ENCODE measurements at places on chromosomes 3 and 15. TPM values are rescaled to one million over a fixed set of nuclear protein-coding genes. Genes with fewer than 3 reads are reported as not detected.

DNA sequence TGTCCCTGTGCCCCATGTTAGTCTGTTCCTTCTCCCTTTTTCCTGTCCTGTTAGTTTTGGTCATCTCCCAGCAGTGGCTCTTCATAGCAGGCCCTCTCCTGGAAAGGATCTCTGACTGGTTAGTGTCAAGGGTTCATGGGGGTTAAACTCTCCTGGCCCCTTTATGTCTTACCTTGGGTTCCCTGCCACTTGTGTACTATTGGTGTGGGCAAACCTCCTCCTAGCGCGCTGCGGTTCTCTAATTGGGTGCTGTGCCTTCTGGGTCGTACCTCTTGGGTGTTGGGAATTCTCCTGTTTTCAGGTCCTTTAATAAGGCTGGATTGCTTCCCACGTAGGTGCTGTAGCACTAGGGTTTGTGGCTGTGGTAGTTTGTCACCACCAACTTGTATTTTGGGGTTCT lies 18.8 kb downstream of the GMPS start:
- H3K36me3 ChIP-seq = peaks cover 12% of the 10 kb centered on the region
- peaks cover 7% of the 10 kb centered on the region for H3K4me1 ChIP-seq
- H3K4me3 ChIP-seq = no peak overlapping the region
- no peaks in the 10 kb centered on the region for H3K27me3 ChIP-seq
- DNase-seq = no peak
- no peak overlapping the region for H3K27ac ChIP-seq

DNA sequence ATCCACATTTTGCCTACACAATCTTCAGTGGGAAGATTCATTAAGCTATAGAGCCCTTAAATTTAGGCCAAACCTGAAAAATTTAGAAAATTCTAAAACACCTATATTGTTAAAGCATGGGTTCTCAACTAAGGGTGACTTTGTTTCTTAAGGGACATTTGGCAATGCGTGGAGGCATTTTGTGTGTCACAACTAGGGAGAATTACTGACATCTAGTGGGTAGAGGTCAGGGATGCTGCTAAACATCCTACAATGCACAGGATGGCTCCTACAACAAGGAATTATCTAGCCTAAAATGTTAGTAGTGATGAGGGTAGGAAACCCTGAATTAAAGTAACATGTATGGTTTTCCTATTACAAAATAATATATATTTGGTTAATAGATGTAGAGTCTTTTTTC lies 55.8 kb downstream of the TBC1D5 start:
- H3K27me3 ChIP-seq = no peaks in the 10 kb centered on the region
- no peak overlapping the region for H3K4me3 ChIP-seq
- no peak for DNase-seq
- H3K4me1 ChIP-seq = no peaks in the 10 kb centered on the region
- no peaks in the 10 kb centered on the region for H3K36me3 ChIP-seq

GRCh38 chr15:66592505-66593218 lies 26.9 kb upstream of the LCTL start:
- no peaks in the 10 kb centered on the region for H3K4me1 ChIP-seq
- no peaks in the 10 kb centered on the region for H3K36me3 ChIP-seq
- no peak overlapping the region for H3K4me3 ChIP-seq
- no peak overlapping the region for H3K27ac ChIP-seq
- DNase-seq = no peak
- H3K27me3 ChIP-seq = no peaks in the 10 kb centered on the region

DNA sequence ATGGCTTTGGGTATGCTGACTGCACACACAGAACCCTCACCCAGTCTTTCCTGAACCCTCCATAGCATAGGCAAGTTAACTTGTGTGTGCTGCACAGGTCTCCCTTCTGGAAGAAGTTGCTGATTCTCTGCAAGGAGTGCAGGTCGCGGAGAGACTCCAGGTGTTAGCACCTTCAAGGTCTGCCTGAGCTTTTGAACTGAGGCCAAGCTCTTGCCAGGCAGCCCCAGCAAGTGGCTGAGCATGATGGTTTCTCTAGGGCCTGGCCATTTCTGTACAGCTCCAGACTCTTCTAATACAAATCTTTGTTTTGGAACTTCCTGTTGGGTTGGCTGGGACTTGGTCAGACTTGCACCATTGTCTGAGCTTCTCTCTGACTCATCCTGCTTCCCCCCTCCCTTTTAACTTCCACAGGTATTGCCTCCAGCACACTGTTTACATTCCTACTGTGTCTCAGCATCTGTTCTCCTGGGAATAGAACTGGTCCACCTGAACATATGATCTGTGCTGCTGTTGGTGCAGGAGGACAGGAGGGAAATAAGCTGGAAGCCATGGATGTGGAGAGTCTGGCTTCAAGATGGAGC lies 53.3 kb downstream of the KY start:
- peak overlapping the region; percentile 51 for H3K4me3 ChIP-seq
- peak overlapping the region; percentile 83 for H3K27ac ChIP-seq
- H3K27me3 ChIP-seq = no peaks in the 10 kb centered on the region
- peaks cover 42% of the 10 kb centered on the region for H3K4me1 ChIP-seq
- DNase-seq = no peak
- no peaks in the 10 kb centered on the region for H3K36me3 ChIP-seq

DNA sequence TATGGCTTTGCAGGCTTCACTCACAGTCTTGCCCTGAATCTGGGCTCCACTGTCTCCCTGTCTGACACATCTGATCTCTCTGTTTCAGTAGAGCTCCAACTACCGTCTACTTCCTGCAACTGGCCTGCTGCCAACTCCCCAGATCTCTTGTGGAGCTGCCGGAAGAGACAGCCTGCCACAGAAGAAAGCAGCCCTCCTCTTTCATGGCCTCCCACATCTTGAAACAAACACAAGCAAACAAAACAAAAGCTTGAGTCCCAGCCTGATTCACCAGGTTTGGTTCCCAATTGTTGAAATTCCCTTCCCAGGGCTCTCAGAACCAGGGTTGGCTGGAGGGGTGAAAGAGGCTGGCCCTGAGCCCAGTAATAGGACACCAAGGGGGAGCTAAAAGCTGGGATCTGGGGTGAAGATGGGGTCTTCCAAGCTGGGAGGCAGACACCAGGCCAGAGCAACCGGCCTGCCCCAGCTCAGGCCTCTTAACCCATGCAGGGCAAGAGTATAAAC lies 55.3 kb upstream of the CA12 start:
- no peak overlapping the region for H3K4me3 ChIP-seq
- H3K27ac ChIP-seq = peak overlapping the region; percentile 7
- H3K4me1 ChIP-seq = peaks cover 6% of the 10 kb centered on the region

- H3K4me3 ChIP-seq = no peak overlapping the region
- DNase-seq = no peak
- H3K36me3 ChIP-seq = no peaks in the 10 kb centered on the region
- H3K27ac ChIP-seq = peak overlapping the region; percentile 62
- H3K27me3 ChIP-seq = no peaks in the 10 kb centered on the region
- H3K4me1 ChIP-seq = peaks cover 57% of the 10 kb centered on the region
These were observed 60.3 kb downstream of the TM4SF4 start for GRCh38 chr3:149534671-149535332.

- no peak overlapping the region for H3K4me3 ChIP-seq
- no peak overlapping the region for H3K27ac ChIP-seq
- H3K27me3 ChIP-seq = no peaks in the 10 kb centered on the region
- H3K36me3 ChIP-seq = no peaks in the 10 kb centered on the region
- no peak for DNase-seq
These were observed 123.1 kb upstream of the UMPS start for GRCh38 chr3:124607163-124607562.

- H3K27me3 ChIP-seq = no peaks in the 10 kb centered on the region
- no peak overlapping the region for H3K27ac ChIP-seq
- no peak overlapping the region for H3K4me3 ChIP-seq
These were observed 451.0 kb downstream of the EDEM1 start for GRCh38 chr3:5638550-5638949.

- no peak overlapping the region for H3K27ac ChIP-seq
- DNase-seq = no peak
- H3K36me3 ChIP-seq = no peaks in the 10 kb centered on the region
- H3K27me3 ChIP-seq = no peaks in the 10 kb centered on the region
- H3K4me3 ChIP-seq = no peak overlapping the region
These were observed 108.9 kb upstream of the TRIM42 start for GRCh38 chr3:140568842-140569520.

- no peaks in the 10 kb centered on the region for H3K27me3 ChIP-seq
- DNase-seq = no peak
- H3K4me3 ChIP-seq = no peak overlapping the region
- no peak overlapping the region for H3K27ac ChIP-seq
- H3K36me3 ChIP-seq = no peaks in the 10 kb centered on the region
- no peaks in the 10 kb centered on the region for H3K4me1 ChIP-seq
These were observed 36.6 kb upstream of the SLCO3A1 start for GRCh38 chr15:91816942-91817341.

GRCh38 chr15:70376031-70376928 lies 278.6 kb upstream of the TLE3 start:
- peak; percentile 57 for DNase-seq
- no peak overlapping the region for H3K27ac ChIP-seq
- no peaks in the 10 kb centered on the region for H3K36me3 ChIP-seq
- H3K27me3 ChIP-seq = no peaks in the 10 kb centered on the region
- H3K4me1 ChIP-seq = no peaks in the 10 kb centered on the region
- H3K4me3 ChIP-seq = no peak overlapping the region

DNA sequence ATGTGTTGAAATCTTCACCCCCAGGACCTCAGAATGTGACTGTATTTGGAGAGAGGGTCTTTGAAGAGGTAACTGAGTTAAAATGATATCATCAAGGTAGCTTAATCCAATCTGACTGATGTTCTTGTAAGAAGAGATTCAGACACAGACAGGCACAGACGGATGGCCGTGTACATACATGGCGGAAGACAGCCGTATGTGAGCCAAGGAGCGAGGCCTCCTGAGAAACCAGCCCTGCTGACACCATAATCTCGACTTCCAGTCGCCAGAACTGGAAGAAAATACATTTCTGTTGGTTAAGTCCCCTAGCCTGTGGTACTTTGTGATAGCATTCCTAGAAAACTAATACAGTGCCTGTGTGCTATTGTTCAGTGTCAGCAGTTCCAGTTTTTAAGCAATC lies 73.6 kb downstream of the APBA2 start:
- DNase-seq = no peak
- no peaks in the 10 kb centered on the region for H3K36me3 ChIP-seq
- H3K27me3 ChIP-seq = no peaks in the 10 kb centered on the region
- H3K4me1 ChIP-seq = no peaks in the 10 kb centered on the region
- H3K4me3 ChIP-seq = no peak overlapping the region

GRCh38 chr3:34363881-34364280 lies 565.5 kb downstream of the PDCD6IP start:
- H3K36me3 ChIP-seq = no peaks in the 10 kb centered on the region
- H3K4me3 ChIP-seq = no peak overlapping the region
- no peak overlapping the region for H3K27ac ChIP-seq
- no peaks in the 10 kb centered on the region for H3K27me3 ChIP-seq
- DNase-seq = no peak

- H3K4me3 ChIP-seq = no peak overlapping the region
- H3K27ac ChIP-seq = no peak overlapping the region
- no peaks in the 10 kb centered on the region for H3K27me3 ChIP-seq
- H3K4me1 ChIP-seq = no peaks in the 10 kb centered on the region
These were observed 201.7 kb upstream of the PFN2 start for GRCh38 chr3:150172356-150172755.

DNA sequence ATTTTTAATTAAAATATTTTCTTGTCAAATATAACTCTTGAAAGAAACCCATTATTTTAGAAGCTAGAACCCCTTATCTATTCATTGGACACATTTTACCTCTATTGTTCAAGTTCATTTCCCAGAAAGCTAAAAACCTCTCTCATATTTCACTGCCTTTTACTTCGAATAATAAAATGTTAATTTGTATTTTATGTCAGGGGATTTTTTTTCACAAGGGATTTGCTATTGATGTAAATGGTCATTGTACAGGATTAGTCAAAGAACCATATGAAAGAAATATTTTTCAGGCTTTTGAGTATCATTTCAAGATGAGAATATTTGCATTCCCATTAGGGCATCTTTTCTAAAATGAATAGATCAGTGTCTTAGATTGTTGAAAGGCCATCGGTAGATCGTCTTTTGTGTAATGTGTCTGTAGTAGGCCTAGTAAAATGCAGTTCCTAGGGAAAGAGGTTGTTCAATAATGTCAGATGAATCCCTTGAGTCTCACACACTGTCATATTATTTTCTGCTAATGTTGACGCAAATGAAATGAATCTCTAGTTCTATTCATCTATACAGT lies 114.5 kb downstream of the ROBO1 start:
- H3K36me3 ChIP-seq = no peaks in the 10 kb centered on the region
- H3K27ac ChIP-seq = no peak overlapping the region
- H3K4me3 ChIP-seq = no peak overlapping the region
- no peak for DNase-seq
- no peaks in the 10 kb centered on the region for H3K4me1 ChIP-seq

GRCh38 chr3:119810018-119810435 lies 28.1 kb downstream of the NR1I2 start:
- H3K4me3 ChIP-seq = peak overlapping the region; percentile 39
- H3K36me3 ChIP-seq = no peaks in the 10 kb centered on the region
- H3K27me3 ChIP-seq = no peaks in the 10 kb centered on the region
- H3K4me1 ChIP-seq = peaks cover 19% of the 10 kb centered on the region
- no peak overlapping the region for H3K27ac ChIP-seq
- peak; percentile 89 for DNase-seq

DNA sequence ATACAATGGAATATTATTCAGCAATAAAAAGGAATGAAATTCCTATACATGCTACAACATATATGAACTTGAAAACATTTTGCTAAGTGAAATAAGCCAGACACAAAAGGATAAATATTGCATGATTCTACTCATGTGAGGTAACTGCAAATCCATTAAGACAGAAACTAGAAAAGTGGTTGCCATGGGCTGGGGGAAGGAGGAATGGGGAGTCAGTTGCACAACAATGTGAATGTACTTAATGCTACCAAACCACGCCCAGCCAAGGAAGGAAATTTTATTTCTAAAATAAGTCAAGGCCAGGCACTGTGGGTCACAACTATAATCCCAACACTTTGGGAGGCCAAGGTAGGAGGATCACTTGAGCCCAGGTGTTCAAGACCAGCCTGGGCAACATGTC lies 9.8 kb upstream of the GMPPB start:
- H3K4me1 ChIP-seq = peaks cover 5% of the 10 kb centered on the region
- H3K36me3 ChIP-seq = peaks cover 76% of the 10 kb centered on the region
- DNase-seq = no peak
- H3K27ac ChIP-seq = no peak overlapping the region
- H3K27me3 ChIP-seq = no peaks in the 10 kb centered on the region

DNA sequence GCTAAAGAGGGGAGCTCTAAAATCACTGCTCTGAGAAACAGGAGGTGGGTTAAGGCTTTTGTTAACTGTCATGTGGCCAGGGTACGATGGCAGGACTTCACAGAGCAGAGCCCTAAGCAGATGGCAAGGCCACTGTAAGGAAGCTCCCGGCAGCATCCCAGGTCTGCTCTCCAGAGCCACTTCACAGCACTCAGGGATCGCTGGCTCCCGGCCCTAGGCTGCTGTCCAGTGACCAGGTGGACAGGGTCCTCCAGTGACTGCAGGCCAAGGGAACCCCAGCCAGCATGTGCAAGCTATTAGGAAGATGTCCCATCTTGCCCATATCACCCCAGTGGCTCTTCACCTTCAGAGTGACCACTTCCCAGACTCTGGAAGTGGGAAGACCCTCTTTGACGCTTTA lies 10.4 kb downstream of the TMEM41A start:
- H3K4me1 ChIP-seq = no peaks in the 10 kb centered on the region
- DNase-seq = no peak
- H3K27ac ChIP-seq = no peak overlapping the region
- no peak overlapping the region for H3K4me3 ChIP-seq
- H3K27me3 ChIP-seq = no peaks in the 10 kb centered on the region

Gene RARB
- total RNA-seq = 10.6 TPM

Gene FOXL2
- not detected for total RNA-seq

Gene MESP2
- total RNA-seq = not detected

Gene CLEC3B
- total RNA-seq = 156 TPM

Gene MYRIP
- total RNA-seq = 16.3 TPM

Gene NEIL1
- 45.3 TPM for total RNA-seq

Gene TGM5
- not detected for total RNA-seq

All from spleen (tissue), 13 donors.